Activated T-helper 1 cell treated with anti-CD3 and anti-CD28 coated beads, Interleukin-2, amount 50 U/mL, for 16 hours (primary cell): ENCODE measurements at places on chromosomes 12 and 14.

DNA sequence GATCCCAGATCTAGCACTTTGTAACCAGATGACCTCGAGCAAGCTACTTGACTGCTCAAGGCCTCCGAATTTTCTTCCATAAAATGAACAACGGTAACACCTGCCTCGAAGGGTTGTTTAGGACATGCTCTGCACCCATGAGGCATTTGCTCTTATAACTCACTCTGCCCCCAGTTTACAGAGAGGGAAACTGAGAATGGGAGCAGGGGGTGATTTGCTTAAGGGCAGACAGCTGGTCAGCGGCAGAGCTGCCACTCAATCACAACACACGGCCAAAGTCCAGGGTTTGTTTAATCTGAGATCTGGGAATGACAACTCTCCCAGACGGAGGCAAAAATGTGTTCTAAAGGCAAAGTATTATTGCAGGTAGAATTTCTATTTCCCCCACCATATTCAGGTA, 156.3 kb downstream of the RIMBP2 start:
- no peak for DNase-seq

DNA sequence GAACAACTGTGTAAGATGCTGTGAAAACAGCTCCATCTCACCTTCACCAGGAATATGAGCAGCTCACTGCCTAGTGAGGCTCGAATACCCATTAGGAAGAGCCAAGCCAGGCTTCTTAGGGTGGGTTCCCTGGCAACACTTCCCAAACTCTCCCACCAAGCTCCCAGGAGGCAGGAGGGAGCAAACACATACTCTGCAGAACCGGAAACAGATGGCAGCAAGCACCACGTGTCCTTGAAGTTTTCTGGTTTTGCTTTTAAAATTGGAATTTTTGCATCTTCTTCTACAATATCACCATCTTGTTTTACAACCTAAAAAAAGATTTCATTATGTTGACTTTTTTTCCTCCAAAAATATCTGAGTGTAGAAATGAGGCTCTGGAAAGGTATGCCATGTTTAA, 186.7 kb downstream of the ZFP36L1 start:
- DNase-seq, result no peak

- no peak for DNase-seq
These were observed 369.3 kb downstream of the ETNK1 start for GRCh38 chr12:22994316-22994675.

GRCh38 chr12:15839041-15839440, 43.1 kb upstream of the STRAP start:
- no peak for DNase-seq

GRCh38 chr12:79331870-79332269, 358.9 kb downstream of the PAWR start:
- DNase-seq, result no peak

GRCh38 chr12:85424581-85425348, 144.7 kb downstream of the ALX1 start:
- DNase-seq, result no peak

DNA sequence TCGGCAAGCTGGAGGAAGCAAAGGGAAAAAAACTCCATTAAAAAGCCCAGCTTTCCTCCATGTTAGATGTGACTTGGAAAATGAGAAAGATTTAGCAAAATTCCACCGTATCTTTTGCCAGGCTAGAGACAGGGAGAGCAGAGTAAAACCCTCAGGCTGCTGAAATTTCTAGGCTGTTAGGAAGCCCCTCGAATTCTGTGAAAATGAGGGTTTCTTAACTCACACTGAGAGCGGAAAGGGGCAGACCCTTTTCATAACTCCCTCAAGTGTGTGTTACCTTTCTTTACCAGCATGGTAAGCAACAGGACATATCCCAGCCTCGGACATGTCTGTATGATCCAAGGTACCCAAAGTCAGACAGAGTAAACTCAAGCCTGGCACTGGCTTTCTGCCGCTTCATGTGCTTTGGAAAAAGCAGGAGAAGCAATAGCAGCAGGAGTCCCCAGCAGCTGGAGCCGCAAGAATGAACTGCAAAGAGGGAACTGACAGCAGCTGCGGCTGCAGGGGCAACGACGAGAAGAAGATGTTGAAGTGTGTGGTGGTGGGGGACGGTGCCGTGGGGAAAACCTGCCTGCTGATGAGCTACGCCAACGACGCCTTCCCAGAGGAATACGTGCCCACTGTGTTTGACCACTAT, at the start of gene RHOJ:
Gene RHOJ (plus strand): TSS at position 37 of the 637 bp plus-strand sequence. CDS start 427 bp downstream, at position 464.
- no peak for DNase-seq

- DNase-seq, result peak; percentile 47
These were observed 1.3 kb downstream of the DCAF5 start for GRCh38 chr14:69151458-69152180.

DNA sequence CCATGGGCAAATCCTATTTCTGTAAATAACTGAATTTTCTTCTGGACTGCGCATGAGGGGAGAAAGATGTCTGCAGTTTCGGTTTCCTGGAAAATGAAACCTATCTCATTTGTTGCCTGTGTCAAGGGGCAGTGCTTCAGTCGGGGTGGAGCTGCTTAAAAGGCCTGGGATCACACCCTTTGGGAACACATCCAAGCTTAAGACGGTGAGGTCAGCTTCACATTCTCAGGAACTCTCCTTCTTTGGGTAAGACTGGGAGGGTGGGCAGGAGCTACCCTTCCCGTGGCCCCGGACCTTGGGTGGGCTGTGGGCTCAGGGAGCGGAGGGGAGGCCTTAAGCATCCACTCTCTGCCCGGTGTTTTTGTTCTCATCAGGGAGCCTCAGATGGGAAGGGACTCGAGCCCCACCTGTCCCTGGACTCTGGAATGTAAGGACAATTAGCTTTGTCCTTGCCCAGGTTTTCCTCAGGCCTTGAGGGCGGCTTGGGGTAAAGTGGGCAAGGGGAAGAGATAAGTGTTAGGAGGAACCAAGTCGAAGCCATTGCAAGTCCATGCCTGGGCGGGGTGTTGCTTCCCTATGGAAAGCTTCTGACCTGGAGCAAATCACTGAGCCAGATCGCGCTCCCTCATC, at the start of gene IFI27:
Gene IFI27 (plus strand): TSS at position 185 of the 630 bp plus-strand sequence.
- DNase-seq, result no peak

GRCh38 chr12:93115646-93116045, 186.6 kb upstream of the EEA1 start:
- DNase-seq, result no peak

DNA sequence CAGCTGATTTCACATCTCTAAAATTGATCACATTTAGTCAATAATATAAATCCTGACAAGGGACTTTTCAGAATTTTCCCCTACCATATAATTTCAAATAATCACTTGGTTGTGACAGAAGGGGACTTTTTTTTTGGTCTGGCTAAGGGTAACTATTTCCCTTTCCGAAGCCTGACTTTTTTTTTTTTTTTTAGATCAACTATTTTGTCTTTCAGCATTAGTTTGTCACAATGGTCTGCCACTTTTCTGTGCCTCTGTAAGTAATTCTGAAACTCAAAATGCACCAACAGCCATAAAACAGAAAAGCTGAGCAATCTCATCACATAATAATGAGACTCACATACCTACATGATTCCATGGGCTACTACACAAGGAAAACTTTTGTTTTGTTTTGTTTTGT, 266.4 kb downstream of the SSPN start:
- DNase-seq, result no peak

- no peak for DNase-seq
These were observed 133.5 kb downstream of the BICD1 start for GRCh38 chr12:32240162-32240561.

GRCh38 chr12:26620907-26621306, 212.1 kb downstream of the ITPR2 start:
- no peak for DNase-seq

GRCh38 chr12:76455582-76456345, 103.8 kb downstream of the OSBPL8 start:
- no peak for DNase-seq

DNA sequence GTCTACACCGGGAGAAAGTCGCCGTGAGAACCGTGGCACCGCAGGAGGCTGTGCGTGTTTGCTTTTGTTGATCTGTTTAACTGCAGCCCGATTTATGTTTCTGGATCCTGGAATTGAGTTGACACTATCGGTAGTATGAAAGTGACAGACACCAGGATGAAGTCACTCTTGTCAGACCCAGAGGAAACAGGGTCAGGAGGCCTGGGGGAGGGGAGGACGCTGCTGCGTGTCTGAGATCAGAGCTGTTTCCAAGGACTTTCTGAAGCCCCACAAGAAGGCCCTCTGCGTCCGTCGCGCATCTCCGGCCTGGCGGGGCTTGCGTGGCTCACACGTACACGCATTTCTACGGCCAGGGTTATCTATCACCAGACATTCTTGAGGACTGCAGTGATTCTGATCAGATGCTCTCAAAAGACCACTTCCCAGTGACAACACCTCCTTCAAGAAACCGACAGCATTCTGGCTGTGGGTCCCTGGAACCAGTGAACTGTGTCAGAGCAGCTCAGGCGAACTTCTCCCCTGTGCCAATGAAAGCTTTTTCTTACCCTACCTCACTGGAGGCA, 263.4 kb downstream of the ADGRD1 start:
- DNase-seq, result no peak

DNA sequence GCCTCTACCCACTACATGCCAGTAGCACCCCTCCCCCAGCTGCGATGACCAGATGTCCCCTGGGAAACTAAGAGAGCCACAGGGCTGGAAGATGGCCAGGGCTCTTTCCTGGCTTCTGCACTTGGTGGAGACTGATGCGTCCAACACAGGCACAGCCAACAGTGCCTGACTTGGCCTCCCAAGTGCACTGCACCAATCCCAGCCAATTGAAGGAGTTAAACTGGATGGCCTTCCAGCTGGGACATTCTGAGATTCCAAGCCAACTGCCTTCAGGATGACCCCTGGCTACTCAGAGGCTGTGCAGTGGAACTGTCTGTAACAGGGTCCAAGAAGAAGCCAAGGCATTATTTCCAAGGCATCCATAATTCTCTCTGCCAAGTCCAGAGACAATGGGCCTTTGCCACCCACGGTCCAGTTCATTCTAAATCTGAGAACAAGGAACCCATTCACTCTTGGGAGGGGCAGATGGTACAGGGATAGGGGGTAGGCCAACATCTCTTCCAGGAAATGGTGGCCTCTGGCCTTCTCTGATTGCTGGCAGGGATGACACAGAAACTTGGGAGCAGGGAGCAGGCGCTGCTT, 35.2 kb downstream of the PRIMA1 start:
- DNase-seq, result no peak

DNA sequence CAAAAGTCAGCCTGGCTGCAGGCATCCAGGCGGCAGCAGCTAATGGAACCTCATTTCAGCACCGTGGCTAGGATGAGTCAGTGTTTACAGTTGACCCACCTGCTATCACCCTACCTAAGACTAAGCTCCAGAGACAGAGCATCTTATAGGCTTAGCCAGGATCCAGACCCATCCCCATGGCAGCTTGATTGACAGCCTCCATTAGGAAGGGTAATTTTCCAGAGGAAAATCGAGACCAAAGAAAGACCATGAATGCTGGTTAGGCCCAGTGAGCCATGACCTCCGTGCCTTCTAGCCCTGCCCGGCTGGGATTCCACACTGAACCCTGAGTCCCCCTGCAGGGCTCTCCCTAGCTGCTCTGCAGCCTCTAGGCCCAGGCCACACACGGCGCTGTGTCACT, 38.7 kb downstream of the TUNAR start:
- no peak for DNase-seq

DNA sequence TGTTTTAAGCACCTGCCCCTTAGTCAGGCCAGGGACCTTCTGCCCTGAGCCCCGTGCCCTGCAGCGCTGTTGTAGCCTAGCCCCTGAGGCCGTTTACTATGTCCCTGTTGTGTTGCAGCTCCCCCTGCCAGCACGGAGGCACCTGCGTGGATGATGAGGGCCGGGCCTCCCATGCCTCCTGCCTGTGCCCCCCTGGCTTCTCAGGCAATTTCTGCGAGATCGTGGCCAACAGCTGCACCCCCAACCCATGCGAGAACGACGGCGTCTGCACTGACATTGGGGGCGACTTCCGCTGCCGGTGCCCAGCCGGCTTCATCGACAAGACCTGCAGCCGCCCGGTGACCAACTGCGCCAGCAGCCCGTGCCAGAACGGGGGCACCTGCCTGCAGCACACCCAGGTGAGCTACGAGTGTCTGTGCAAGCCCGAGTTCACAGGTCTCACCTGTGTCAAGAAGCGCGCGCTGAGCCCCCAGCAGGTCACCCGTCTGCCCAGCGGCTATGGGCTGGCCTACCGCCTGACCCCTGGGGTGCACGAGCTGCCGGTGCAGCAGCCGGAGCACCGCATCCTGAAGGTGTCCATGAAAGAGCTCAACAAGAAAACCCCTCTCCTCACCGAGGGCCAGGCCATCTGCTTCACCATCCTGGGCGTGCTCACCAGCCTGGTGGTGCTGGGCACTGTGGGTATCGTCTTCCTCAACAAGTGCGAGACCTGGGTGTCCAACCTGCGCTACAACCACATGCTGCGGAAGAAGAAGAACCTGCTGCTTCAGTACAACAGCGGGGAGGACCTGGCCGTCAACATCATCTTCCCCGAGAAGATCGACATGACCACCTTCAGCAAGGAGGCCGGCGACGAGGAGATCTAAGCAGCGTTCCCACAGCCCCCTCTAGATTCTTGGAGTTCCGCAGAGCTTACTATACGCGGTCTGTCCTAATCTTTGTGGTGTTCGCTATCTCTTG, 7.6 kb downstream of the DLK1 start:
- DNase-seq, result no peak

DNA sequence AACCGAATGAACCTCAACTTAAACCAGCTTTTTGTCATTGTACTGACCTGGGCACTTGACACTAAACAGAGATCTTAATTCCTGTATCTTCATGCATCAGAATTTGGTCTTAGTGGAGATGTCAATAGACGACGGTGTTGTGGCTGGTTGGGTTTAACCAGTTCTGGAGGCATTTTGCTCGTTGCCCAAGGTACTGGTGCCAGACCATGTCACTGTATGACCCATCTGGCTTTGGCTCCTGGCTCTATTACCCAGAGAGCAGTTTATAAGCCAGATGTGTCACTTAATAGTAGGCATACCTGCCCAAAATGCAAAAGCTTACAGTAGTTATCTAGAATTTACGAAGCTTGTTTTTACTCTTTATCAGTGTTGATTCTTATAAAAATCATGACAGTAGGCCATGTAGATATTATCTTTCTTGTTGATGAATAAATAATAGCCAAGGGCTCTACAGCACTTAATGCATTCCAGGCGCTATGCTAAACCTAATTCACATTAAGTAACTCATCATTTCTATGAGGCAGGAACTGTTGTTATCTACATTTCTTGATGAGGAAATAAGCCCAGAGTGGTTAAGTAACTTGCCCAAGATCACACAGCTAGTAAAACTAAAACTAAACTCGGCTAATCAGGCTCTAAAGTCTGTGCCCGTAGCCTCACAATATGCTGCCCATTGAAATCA, 179.7 kb upstream of the HIF1A start:
- no peak for DNase-seq

DNA sequence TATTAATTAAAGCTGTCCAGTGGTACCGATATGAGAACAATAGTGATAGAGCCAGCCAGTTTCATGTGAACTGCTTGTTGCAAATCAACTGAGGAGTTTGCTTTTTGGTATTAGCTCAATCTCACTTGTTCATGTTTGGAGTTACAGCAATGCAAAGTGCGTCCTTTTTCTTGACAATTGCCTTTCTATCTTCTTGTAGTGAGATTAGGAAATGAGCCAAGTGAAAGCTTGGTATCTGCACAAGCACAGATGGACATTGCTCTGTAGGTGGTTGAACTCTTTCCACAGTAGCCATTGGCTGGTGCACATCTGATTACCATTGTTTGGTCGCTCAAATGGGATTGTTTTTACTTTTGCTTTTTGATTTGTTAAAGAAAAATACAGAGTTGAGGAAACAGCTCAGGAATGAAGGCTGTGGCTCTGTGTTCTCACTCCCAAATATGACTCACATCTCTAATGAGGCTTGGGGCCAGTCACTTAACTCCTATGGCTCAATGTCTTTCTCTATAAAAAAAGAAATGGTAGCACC, 241.4 kb downstream of the BMP4 start:
- DNase-seq, result no peak

- no peak for DNase-seq
These were observed 6.4 kb downstream of the PDE1B start for GRCh38 chr12:54555670-54556257.

GRCh38 chr14:25837551-25837965, 760.3 kb downstream of the NOVA1 start:
- no peak for DNase-seq
